ENCODE measurements at places on chromosomes 2 and 18.

- no peak for DNase-seq
Measured at GRCh38 chr2:30866974-30867373, 59.7 kb upstream of the CAPN13 start.

- peak; percentile 30 for DNase-seq
Measured at GRCh38 chr18:22604390-22604985, 186.8 kb upstream of the CTAGE1 start.

- no peak for DNase-seq
Measured at GRCh38 chr2:195834836-195835235, 177.8 kb downstream of the SLC39A10 start.

GRCh38 chr2:121288454-121289231, 3.6 kb upstream of the TFCP2L1 start:
- no peak for DNase-seq

DNA sequence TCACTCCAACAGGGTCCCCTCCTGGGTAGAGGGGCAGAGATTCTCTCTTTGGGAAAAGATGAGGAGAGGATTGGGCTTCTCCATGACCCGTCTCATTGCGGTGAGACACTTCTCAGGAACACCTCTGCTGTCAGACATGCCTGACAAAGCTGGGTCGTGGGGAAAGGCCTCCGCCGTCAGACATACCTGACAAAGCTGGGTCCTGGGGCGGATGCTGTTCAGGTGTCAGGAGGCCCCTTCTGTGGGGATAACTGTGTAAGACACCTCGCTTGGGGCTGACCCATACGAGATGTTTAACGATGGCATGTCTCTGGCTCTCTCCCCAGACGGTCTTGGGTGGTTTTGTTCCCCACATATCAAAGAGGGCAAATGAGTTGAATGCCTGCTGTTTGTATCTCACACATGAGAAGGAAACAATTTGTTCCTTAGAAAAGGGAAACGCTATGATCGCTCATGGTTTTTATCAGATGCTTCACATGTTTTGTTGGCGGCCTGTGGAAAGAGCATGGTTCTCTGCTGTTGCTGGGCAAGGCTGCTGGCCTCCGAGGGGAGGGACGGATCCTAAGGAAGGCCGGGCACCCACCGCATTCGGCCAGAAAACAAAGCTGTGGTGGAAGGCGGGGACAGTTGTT, 40.8 kb upstream of the PXDN start:
- no peak for DNase-seq

DNA sequence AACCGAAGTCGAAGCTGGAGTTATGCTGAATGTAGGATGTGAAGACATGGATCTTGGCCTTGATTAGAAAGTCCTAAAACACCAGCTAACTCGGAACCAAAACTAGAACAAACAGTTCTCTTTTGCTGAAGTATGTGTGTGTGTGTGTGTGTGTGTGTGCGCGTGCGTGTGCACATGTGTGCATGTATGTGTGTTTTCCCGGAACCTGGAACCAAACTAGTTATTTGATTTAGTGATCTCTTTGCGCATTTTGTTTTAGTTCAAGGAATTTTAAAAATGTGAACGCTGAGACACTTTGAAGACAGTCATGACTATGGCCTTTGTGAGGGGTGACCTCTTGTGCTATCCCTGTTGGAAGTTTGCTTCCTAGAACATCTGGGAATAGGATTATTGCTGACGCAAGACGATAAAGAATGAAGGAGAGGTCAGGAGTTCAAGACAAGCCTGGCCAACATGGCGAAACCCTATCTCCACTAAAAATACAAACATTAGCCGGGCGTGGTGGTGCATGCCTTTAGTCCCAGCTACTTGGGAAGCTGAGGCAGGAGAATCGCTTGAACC, 23.8 kb downstream of the FHL2 start:
- no peak for DNase-seq

DNA sequence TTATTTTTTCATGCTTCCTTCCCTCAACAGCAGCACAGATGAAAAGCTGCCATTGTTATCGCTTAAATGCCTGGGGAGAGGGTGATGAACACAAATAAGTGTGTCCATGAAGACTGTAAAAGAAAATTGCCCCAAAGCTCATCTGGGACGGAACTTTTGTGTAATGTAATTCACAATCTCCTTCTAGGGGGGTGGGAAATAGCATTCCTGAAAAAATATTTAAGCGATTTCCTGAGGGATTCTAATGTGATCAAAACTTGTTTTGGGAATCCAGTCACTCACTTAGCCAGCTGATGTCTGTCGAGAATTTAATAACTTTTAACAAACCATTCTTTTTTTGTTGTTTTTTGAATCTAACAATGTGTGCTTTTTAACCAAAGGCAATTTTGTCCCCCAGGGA, 427.9 kb downstream of the PLCL1 start:
- no peak for DNase-seq

- no peak for DNase-seq
Measured at GRCh38 chr2:126981476-126981875, 82.8 kb downstream of the TEX51 start.

GRCh38 chr2:217030081-217030480, 170.2 kb upstream of the TNP1 start:
- no peak for DNase-seq

DNA sequence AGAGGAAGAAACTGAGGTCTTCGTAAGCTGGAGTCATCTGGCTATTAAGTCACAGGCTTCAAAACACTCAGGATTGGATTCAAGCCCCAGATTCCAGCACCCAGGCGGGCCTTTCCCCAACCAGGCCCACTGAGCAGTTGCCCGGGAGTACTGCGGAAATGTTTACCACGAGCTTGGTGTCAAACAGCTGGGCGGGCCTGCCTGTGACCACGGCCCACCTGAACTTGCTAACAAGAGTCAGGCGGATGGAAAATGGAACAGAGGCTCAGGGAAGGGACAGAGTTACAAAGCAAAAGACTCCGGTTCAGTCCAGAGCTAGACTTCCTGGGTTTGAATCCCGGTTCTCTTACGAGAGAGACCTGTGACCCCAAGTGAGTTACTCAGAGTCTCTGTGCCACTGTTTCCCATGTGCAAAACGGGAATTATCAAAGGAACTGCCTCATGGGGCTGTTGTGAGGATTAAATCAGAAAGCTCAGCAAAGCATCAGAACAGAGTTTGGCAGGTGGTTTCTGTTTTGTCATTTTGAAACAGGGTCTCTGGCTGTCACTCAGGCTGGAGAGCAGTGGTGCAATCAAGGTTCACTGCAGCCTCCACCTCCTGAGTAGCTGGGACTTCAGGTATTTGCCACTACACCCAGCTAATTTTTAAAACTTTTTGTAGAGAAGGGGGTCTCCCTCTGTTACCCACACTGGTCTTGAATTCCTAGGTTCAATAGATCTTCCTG, 49.0 kb upstream of the TFCP2L1 start:
- no peak for DNase-seq

- DNase-seq, result no peak
Measured at GRCh38 chr2:214311031-214311533, 99.8 kb upstream of the VWC2L start.

- no peak for DNase-seq
Measured at GRCh38 chr2:220192994-220193753, 565.7 kb downstream of the SLC4A3 start.

DNA sequence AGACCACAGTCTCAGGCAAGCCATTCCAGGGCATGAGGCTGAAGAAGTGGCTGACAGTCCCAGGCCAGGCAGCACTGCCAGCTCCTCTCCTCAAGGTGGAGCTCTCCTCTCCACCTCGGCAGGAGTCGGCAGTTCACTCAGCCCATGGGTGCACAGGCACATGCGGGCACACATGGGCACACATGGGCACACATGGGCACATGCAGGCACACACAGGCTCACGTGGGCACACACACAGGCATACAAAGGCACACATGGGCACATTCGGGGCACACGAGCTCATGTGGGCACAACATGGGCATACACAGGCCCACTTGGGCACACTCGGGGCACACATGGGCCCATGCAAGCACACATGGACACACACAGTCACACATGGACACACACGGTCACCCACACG, 65.3 kb upstream of the TAF1B start:
- no peak for DNase-seq

GRCh38 chr2:39138837-39139211, 18.0 kb upstream of the SOS1 start:
- no peak for DNase-seq

- DNase-seq, result no peak
Measured at GRCh38 chr2:100043891-100044255, 98.5 kb downstream of the AFF3 start.

All from NCI-H1092 treated with DMSO at 0.1 percent for 48 hours (cell line).